DMS153 (cell line): ENCODE measurements at places on chromosomes 7 and 10.

DNA sequence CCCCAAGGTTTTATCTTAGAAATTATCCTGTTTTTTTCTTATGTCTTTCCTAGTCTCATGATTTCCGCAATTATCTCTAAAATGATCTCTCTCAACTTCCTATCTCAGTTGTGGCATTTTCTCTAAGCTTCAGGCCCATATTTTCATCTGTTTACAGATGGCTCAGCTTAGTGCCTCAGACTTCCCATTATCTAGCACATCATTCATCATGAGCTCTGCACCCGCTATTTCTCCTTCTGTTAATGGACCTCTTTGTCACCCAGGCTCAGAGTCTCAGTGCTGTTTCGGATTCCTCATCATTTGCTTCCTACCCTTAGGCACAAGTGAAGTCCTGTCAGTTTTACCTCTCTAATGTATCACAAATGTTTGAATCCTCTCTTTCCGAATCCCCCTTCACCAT is 84.1 kb downstream of the BMPR1A start:
- no peak for DNase-seq

DNA sequence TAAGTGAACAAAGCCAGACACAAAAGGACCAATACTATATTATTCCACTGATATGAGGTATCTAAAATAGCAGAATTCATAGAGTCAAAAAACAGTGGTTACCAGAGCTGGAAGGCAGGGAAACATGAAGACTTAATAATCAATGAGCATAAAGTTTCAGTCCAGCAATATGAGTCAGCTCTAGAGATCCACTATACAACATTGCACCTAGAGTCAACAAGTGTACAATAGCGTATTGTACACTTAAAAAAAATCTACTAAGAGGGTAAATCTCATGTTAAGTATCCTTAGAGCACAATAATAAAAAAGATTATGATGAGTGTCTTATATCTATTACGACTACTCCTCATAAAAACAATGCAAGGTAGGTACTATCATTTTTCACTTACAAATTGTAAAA is 36.1 kb downstream of the C10orf90 start:
- no peak for DNase-seq

- DNase-seq, result no peak
Observed at GRCh38 chr10:16653224-16653623, 131.5 kb upstream of the C1QL3 start.

GRCh38 chr7:32037650-32038198 is 32.5 kb downstream of the PDE1C start:
- no peak for DNase-seq

DNA sequence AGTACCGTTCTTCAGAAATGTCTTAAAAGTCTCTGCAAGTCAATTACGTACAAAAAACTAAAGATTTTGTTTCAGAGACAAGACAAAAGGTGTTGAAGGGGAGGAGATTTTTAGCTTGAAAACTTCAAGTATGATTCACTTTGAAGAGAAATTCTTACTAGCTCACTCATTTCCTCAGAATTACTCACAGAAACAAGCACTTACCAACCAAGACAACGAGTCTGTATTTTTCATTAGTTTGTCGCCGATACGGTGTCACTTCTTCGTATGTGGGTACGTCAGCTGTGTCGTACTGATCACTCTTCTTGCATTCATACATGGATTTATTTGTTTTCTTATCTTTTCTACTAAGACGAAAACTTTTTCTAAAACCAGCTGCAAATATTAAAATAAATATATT is 90.6 kb upstream of the ODAD2 start:
- DNase-seq, result no peak

- no peak for DNase-seq
Observed at GRCh38 chr7:75638594-75639070, 100.1 kb downstream of the HIP1 start.

- no peak for DNase-seq
Observed at GRCh38 chr10:128863823-128864405, 603.1 kb upstream of the MGMT start.
